Stimulated activated CD8-positive, alpha-beta memory T cell treated with anti-CD3 and anti-CD28 coated beads, Interleukin-12 subunit alpha, Interleukin-12 subunit beta, amount 100 ng/mL, for 1 hour (primary cell): ENCODE measurements at places on chromosomes 3 and 15.

DNA sequence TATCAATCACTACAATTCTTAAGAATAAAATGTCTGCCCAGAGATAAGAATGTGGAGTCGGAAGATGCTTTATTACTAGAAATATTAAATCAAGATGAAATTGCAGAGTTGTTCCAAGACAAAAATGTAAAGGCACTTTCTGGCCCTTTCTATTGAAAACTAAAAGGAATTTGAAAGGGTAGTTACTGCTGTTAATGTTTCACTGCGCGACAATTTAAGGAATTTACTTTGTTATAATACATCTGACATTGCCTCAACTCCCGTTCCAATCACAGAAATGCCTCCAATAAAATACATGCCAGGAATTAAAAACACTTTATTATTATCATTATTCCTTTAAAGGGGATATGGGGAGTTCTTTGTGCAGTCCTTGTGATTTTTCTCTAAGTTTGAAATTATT lies 26.4 kb downstream of the RSL24D1 start:
- DNase-seq = no peak

GRCh38 chr3:130857336-130858026 lies 36.4 kb upstream of the ATP2C1 start:
- no peak for DNase-seq

DNA sequence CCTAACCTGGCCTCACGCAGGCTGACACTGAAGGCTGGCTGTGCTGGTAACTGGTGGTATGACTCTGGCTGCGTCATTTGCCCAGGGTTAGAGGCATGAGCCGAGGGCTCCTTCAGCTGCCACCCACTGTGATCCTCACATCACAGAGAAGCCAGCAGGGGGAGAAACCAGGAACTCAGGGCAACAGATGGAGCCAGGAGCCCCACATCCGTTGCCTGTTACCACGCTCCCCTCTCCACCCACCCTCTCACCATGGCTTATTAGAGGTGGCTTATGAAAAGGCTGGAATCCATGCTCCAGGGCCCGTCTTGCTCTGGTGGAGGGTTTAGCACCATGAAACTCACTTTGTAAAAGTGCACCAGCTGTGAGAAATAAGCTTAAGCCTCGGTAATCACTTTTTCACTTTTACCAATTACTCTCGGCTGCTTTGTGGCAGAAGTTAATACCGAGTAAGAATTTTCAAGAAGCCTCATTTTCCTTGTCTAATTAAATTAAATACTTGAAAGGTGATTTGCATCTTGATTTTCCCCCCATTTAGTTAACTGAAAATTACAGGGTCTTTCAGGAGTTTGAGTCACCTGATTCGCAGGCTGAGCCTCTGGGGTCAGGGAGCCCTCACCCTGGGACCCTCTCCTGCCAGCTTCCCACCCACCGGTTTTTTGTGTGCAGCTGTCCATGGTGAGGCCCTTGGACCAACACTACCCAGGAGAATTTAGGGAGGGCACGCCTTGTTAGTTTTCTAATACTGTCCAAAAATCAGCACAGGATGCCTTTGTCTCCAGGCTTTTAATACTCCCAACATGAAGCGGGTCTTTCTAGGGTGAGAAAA lies 60.9 kb downstream of the ASB7 start:
- no peak for DNase-seq

DNA sequence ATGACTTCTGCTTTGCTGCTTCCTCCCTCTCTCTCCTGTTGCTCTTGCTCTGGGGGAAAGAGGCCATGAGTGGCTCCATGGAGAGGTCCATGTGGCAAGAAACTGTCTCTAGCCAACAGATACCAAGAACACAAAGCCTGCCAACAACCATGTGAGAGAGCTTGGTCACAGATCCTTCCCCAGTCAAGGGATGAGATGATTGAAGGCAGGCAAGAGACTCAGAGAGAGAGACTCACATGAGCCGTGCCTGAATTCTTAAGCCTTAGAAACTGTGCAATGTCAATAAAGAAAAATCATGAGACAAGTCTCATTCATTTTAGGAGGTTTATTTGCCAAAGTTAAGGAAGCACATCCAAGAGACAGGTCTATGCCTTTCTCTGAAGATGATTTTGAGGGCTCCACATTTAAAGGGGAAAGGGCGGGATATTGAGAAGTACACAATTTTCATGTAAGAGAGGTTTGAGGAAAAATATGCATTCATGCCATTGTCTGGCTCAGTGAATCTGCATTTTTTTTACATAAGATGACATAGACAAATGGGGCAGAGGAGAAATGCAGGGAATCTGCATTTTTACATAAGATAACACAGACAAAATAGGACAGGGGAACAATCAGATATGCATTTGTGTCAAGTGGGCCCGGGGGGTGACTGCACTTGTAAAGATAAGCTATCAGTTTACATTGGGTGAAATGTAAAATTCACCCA lies 59.5 kb upstream of the SUCLG2 start:
- no peak for DNase-seq

DNA sequence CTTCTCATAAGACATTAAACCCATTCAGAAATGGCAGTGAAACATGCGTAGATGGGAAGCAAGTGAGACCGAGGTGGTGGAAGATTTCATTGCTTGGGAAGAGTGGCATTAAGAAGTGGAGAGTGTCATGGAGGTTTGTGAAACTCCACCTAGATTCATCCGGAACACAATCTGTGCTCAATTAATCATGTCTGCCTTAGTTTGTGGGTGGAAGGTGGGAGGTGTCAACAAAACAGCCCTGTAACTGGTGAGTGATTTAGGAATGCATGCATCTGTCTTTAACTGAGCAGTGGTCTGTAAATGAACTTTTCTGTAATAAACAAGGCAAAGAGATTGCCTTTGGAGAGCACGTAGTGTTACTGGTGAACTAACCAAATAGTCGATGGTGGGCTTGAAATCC lies 113.7 kb downstream of the WNT5A start:
- no peak for DNase-seq

GRCh38 chr3:194125442-194125841 lies 10.5 kb upstream of the HES1 start:
- no peak for DNase-seq

GRCh38 chr15:84111575-84111974 lies 124.0 kb upstream of the GOLGA6L4 start:
- no peak for DNase-seq

DNA sequence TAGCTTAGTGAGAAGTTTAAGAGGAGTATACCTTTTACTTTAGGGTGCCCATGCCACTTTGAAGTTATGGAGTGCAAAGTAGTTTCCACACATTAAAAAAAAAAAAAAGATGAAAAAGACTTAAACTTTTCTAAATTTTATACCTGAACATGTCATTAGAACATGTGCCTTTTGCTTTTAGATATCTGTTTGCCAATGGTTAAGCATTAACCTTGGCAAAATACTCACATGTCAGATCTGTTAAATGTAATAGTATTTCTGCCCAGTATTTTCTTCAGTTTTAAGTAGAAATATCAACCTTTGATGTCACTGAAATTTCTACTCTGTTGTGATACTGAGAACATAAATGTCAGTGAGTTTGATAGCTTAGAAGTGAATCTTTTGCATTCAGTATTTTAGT lies 12.2 kb downstream of the ZFAND6 start:
- no peak for DNase-seq

- DNase-seq = no peak
These were observed 9.0 kb downstream of the DPH3 start for GRCh38 chr3:16255726-16256125.

DNA sequence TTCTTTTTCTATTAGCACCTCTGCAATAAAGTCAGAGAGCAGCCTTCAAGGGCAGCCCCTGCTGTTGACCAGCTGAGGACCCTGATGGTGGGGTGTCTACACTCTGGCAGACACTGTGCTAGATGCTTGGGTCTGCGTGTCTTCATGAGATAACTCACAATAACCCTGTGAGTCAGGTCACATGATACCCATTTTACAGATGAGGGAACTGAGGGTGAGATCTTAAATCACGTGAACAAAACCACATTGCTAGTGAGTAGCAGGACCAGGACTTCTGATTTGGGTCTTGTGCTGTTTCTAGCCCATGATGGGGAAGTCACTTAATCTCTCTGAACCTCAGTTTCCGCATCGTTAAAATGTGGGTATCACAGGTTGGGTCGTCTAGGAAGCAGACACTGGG lies 118.5 kb upstream of the LIPC start:
- no peak for DNase-seq

DNA sequence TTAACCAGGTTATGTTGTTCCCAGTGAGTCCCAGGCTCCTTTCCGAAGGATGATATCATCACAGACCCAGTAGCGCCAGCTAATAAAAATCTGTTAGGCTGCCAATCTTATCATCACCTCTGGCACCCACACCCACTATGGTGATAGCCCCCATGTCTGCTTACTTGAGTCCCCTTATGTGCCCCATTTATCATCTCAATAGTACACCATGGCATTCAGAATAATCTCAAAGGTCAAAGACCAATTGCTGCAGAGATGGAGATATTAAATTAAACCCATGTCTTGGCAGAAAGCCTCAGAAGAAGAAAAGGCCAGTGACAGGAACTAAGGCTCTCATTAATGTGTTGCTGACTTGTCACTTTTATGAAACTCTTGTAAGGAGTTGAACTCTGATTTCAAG lies 32.8 kb downstream of the CPNE4 start:
- DNase-seq = no peak

GRCh38 chr15:78317145-78317836 lies 17.9 kb upstream of the SKIC8 start:
- no peak for DNase-seq

GRCh38 chr3:98361289-98361688 lies 7.6 kb downstream of the OR5K4 start:
- no peak for DNase-seq

DNA sequence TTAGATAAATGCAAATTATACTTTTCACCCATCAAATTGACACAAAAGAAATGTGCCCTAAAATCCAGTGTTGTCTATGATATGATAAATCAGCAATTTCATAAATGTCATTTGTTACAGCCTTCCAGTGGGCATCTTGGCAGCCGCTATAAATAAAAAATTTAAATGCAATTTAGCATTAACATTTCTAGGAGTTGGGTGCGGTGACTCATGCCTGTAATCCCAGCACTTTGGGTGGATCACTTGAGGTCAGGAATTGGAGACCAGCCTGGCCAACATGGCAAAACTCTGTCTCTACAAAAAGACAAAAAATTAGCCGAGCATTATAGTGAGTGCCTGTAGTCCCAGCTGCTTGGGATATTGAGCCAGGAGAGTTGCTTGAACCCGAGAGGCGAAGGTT lies 65.9 kb upstream of the POMGNT2 start:
- no peak for DNase-seq

DNA sequence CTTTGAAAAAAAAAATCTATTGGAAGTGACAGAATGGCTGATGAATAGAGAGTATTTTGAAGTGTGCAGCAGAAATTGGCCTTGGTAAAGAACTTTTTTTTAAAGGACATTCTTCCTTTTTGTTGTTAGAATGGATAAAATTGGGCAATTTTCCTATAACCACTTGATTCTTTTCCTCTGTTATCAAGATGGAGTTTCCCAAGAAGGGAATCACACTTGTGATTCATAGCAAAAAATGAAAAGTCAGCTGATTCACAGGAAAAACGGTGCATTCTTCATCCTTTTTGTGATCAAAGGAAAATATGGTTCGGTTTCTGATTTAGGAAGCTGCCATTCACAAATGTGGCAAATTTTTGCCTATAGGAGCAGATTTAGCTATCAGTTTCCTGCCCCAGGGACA lies 486.8 kb downstream of the GBE1 start:
- no peak for DNase-seq

DNA sequence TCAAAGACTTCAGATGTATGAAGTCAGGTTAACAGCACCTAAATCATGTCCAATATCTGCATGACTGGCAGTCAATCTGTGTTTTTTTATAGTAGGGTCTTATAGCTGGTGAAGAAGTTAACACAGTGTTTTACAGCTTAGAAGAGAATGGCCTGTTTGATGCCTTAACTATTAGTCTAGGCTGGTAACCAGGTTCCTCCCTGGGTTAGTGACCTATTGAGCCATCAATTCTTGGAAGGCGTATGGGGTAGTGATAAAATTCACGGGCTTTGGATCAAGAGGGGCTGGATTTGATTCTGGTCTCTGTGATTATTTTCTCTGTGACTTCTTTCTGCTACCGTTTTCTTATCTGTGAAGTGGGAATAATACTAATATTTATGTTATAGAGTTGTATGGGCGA lies 16.0 kb upstream of the TNFSF10 start:
- no peak for DNase-seq

- DNase-seq = no peak
These were observed 131.6 kb downstream of the LRRK1 start for GRCh38 chr15:101050623-101051290.

DNA sequence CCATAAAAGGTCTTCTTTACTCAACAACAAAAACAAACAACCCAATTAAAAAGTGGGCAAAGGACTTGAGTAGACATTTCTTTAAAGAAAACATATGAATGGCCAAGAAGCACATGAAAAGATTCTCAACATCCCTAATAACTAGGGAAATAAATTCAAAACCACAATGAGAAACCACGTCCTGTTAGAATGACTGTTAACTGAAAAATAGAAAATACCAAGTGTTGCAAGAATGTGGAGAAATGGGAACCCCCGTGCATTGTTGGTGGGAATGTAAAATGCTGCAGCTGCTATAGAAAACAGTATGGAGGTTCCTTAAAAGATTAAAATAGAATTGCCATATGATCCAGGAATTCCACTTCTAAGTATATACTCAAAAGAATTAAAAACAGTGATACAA lies 34.8 kb downstream of the NMNAT3 start:
- DNase-seq = no peak

GRCh38 chr3:63993653-63994079 lies 29.6 kb downstream of the PSMD6 start:
- peak; percentile 30 for DNase-seq

GRCh38 chr15:71275098-71275497 lies 159.8 kb downstream of the THSD4 start:
- DNase-seq = no peak

DNA sequence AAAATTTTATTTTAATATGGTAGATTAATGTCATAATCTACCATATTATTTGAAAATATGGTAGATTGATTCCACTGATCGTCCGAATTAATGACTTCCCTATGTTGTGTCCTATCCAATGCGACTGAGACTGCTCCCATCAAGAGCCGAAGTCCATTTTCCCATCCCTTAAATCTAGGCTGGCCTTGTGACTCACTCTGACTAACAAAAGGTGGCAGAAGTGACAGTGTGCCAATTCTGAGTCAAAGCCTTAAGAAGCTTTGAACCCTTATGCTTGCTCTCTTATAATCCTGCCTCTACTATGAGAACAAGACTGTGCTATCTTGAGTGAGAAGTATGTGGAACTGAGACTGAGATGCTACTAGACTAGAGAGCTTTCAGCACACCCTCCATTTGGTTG lies 387.2 kb downstream of the ROBO1 start:
- DNase-seq = no peak
